ENCODE measurements at places on chromosomes 3 and 15. TPM values are rescaled to one million over a fixed set of nuclear protein-coding genes. Genes with fewer than 3 reads are reported as not detected.

DNA sequence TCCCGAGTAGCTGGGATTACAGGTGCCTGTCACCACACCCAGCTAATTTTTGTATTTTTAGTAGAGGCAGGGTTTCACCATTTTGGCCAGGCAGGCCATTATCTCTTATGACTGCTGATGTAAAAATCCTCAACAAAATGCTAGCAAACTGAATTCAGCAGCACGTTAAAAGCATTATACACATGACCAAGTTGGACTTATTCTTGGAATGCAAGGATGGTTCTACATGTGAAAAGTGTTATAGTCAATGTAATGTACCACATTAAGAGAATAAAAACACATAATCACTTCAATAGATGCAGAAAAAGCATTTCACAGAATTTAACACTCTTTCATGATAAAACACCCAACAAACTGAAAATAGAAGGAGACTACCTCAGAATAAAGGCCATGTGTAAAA, 20.2 kb downstream of the RNF13 start:
- DNase-seq, result no peak

DNA sequence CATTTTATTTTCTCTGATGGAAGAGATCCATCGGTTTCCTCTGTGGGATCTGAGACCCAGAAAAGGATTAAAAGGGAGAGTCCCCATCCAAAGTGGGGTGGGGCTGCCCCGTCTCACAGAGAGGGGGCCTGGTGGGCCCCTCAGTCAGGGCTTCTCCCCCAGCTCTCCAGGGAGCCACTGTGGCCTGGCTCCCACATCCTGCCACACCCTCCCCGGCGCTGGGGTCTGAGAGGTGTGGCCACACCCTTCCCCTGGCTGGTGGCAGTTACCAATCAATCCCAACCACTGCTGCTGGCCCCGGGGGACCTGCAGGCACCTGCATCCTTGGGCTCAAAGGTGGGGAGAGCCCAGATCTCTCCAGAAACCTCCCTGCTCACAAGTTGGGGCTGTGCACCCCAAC, 161.8 kb upstream of the IQSEC1 start:
- peak; percentile 37 for DNase-seq

DNA sequence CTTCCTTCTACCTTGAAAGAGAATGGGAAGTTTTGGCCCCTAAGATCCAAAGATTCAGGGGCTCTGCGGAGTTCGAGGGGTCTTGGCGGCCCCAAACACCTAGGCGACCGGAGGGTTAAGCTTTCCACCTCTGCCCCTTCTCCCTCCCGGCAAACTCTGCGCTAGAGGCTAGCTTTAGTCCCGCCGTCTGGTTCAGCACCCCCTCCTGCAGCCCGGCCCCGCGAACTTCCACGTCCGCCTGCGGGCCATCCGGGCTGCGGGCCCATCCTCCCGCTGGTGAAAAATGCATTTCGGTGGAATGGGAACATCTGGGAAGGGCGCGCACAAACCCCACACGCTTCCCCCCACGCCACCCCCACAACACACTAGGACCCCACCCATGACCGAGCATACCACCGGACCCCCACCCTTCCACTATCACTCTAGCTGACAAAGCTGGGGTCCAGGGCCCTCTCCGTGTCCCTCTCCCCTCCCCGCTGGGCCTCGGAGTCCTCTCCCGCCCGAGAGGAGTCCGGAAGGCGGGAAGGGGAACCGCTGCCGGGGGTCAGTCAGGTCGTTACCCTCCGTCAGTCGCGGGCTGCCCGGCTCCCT, 1.0 kb downstream of the SHOX2 start:
- DNase-seq, result no peak

- DNase-seq, result no peak
Measured at GRCh38 chr3:183895296-183895695, 10.6 kb upstream of the PARL start.

DNA sequence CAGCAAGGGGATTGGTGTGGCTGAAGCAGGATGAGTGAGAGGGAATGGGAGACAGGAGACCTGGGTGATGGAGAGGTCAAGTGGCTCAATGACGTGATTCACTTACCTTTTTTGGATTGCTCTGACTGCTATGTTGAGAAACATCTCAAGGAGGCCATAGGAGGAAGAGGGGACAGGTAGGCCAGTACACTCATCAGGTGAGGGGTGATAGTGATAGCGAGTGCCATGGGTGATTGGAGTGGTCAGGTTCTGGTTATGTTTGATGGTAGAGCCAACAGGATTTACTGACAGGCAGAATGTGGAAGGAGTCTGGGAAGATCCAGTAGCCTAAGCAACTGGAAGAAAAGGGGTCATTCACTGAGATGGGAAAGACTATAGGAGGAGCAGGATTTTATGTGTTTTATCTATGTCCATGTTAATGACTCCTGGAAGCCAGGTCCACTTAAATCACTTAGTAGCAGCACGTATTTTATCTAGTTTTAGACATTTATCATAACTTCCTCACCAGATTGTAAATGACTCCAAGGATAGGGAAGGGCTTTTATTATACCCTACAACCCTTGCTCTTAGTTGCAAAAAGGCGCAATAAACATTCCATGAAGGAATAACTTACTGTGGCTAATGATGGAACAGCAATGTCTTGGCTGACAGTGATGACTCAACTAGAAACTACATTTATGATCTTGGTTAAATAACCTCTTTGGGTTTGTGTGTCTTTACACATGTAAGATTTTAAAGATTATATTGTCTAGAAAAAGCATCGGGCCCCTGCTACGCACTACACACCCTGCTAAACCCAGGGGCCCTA, 119.8 kb upstream of the RNF7 start:
- DNase-seq, result no peak

DNA sequence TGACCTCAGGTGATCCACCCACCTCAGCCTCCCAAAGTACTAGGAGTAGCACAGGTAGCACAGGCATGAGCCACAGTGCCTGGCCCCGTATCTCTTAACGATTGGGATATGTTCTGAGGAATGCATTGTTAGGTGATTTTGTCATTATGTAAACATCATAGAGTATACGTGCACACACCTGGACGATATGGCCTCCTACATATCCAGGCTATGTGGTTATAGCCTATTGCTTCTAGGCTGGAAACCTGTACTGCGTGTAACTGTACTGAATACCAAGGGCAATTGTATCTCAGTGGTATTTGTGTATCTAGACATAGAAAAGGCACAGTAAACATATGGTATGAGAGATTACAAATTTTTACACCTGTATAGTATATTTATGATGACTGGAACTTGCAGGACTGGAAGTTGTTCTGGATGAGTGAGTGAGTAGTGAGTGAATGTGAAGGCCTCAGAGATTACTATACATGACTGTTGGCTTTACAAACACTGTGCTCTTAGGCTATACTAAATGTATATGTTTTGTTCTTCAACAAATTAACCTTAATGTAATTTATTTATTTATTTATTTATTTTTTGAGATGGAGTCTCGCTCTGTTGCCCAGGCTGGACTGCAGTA, 120.7 kb downstream of the MBNL1 start:
- no peak for DNase-seq

- no peak for DNase-seq
Measured at GRCh38 chr3:71640331-71640983, 56.9 kb upstream of the FOXP1 start.

- DNase-seq, result no peak
Measured at GRCh38 chr3:29695643-29696198, 414.9 kb downstream of the RBMS3 start.

- no peak for DNase-seq
Measured at GRCh38 chr3:190064659-190065058, 56.0 kb downstream of the P3H2 start.

GRCh38 chr15:96412045-96412905, 81.8 kb downstream of the NR2F2 start:
- no peak for DNase-seq

DNA sequence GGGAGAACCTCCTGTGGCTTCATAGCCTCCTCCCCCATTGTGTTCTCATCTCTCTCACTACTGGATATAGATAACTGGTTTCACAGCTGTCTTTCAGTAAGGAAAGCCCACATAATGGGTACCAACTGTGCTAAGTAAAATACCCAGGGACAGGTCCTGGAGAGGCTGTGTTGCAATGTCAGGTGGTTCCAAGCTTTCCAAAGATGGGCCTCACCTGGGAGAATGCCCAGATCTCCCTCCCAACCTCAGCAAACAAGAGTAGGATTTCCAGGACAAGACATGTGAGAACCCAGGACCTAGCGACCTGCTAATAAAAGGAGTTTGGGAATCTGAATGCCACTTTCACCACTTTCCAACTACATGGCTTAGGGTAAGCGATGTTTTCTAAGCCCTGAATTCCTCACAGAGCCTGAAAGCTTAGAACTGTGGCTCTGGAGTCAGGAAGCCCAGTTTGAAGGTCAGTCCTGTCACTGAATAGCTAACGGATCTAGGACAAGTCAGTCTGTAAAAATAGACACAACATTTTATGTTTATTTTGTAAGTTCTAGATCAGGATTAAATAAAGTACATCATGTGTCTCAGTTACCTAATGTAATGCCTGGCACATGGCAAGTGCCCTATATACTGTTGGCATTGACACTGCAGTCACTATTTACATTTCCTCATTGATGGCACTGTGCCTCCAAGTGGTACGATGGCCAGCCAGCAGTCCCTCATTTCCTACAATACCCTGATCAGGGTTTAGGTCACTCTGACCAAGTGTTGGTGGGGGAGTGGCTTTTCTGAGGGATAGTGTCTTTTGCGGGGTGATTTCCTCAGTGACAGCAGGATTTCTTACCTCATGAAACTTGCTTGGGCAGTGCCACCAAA, 11.9 kb downstream of the CERS3 start:
- DNase-seq, result no peak

GRCh38 chr3:42662813-42663535, 9.5 kb downstream of the ZBTB47 start:
- no peak for DNase-seq

DNA sequence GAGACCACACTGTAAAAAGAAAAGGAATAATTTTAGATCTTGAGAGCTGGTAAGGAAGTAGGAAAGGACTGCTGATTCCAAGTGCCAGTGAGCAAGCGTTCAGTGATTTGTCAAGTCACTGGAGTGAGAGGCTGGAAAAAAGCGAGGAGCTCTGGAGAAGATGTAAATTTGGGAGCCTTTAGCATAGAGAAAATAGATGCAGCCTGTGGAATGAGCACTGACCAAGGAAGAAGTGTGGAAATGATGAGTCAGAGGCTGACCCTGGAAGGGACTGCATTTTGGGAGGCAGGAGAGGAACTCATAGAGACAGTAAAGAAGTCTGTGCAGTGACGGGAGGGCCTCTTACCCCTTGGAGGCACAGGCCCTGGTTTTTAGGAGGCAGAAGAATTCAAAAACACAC, 17.1 kb upstream of the ABTB1 start:
- DNase-seq, result no peak

SPTSSB gene
- 0.58 TPM for total RNA-seq

LRRIQ4 gene
- total RNA-seq, result not detected
